ENCODE measurements at places on chromosomes 12 and 14.

GRCh38 chr12:89082370-89082753 is 269.9 kb downstream of the DUSP6 start:
- DNase-seq: no peak

DNA sequence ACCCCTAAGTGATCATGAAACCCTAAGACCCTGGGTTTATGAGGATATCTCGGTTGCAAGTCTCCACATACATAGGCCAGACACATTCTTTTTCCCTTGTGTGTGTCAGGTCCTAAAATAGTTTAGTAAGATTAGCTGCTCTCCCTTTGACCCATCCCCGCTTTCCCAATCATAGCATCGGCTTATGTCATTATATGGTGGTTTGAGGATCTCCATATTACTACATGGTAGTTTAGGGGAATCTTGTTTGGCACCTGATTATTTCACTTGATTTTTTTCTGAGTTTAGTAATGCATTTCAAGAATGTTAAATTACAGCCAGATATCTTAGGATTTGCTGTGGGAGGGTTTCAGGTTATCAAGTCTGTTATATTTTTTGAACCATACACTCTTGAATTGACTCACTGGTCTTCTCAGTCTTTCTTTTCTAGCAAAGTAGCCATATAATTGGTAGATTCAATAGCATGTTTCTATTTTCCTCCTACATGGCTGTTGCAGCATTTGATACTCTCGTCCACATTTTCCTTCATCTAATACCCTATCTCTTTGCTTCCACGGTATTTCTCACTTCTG is 68.3 kb upstream of the TRHDE start:
- no peak for DNase-seq

DNA sequence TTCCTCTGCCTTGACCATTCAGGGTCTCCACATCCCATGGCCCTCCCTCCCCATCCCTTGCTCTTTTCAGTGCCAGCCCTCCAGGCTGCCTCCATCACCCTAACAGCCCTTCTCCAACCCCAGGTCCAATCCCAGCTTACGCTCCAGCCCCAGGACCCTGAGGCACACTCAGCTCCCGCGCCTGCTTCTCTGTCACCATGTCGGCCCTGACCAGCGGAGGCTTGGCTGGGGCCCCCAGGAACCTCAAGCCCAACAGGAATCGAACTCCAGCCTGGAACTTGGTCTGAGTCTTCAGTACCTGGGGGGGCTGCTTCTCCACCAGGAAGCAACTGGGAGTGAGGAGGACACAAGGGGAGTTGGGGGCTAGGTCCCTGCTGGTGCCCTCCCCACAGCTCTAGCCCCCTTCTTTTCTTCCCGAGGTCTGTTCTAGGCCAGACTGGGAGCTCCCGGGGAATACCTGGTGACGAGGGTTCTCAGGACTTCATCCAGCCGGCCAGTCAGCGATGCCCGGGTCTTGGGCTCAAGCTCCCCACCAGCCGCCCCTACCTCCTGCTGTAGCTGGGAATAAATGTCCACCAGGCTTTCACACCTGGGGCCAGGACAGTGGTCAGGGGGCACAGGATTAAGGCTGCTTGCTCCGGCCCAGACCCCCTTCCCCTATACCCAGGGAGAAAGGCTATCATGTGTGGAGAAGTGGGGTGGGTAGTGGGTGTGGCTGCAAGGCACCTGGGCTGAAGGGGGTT is 6.0 kb downstream of the STAT6 start:
- no peak for DNase-seq

DNA sequence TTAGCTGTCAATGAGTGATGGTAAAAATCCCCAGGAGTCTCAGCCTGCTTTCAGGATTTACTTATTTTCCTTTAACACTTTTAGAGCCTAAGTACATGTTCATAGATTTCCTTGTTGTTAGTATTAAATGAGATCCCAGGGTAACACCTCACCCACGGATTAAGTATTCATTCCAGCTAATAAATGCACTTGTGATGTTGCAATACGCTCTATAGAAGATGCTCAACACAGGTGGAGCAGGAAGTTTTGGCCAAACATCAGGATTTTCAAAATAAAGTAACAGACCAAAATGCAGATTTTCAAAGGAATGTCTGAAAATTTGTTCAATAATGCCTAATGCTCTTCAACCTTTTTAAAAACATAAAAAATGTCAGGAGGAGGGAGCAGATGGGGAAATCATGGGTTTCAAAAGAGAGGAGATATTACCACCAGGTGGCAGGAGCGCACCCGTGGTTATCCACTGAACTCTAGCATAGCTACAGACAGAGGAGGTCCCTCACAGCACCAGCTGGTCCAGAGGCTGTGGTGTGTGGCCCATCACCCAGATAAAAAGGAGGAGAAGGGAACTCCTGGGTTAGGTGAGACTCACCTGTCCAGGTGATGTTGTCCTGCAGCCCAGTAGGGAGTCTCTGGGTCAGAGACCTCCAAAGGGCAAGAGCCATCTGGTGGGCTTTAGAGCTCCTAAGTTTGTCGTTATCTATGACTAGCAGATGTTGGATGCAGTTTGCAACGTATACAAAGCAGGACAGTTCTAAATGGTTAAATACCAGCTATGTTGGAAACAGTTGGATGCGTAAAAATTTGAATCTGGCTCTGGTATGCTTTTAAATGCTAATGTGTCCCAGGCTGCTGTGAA is 1158.4 kb upstream of the TMEM132C start:
- DNase-seq: peak; percentile 73

DNA sequence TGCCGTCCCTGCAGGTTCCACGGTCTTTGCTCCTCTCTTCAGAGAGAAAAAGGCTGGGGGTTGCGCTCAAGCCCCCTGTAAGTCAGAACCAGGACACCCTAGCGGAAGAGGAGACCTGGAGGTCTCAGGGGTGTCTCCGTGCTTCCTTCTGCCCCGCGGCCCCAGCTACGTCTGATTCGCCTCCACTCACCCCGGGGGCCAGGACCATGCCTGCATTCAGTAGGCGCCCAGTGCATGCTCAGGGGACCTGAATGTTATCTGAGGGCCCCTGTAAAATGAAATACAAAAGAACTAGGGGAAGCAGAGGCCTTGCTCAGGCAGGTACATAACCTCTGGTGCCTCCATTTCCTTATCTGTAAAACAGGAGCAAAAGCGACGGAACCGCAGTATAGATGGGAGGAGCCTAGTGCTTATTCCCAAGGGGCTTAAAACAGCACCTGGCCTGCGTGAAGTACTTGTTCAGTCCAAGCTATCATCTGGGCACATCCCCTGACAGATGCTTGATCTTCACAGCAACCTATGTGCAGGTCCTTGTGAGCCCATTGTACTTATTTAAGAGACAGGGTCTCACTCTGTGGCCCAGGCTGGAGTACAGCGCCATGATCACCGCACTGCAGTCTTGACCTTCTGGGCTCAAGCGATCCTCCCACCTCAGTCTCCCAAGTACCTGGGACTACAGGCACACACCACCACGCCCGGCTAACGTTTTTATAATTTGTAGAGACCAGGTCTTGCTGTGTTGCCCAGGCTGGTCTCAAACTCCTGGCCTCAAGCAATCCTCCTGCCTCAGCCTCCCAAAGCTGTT is 110.3 kb upstream of the NCOR2 start:
- DNase-seq: no peak

DNA sequence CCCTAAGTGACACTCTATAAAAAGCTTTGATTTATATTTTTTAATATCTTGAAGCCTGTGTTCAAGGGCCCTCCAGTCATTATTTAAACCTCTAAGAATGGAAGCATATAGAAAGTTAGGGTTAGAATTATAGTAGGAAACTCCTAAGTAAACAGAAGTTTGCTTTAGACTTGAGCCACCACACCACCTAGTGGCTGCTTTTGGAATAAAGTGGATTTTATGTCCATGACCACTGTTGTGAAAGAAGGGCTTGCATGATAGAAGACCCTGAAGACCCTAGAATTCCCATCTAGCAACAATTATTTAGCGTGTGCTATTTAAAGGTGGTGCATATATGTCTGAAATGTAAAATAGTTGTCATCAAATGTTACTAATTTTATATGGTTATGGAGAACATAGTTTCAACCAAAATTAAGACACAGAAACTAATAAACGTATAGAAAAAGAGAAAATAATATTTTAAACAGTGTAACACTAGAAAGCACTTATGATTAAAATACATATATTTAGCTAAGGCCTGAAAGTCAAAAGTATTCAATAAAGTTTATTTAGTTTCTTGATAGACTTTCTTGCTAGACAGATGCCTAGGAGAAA is 21.3 kb downstream of the LRRIQ1 start:
- DNase-seq: peak; percentile 68

DNA sequence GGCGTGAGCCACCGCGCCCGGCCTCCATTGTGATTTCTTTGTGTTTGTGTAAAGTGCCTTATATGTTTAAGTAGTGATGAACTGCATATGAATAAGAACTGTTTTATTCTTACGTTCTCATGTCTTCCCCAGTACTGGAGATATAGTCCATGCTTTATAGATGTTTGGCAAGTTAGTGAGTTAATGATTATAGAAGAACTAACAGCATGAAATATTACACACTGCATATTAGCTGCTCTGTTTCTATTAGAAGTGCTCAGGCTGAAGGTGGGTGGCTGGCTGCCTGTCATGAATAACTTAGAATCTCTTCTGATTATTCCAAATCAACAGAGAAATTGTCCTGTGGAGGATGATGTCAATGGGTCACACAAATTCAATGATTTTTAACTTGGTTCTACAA is 709.4 kb downstream of the GALC start:
- DNase-seq: no peak
